ENCODE measurements at places on chromosomes 6 and 20.
A peak's percentile ranks its signal among the peaks of the same experiment; 100 is the strongest.

DNA sequence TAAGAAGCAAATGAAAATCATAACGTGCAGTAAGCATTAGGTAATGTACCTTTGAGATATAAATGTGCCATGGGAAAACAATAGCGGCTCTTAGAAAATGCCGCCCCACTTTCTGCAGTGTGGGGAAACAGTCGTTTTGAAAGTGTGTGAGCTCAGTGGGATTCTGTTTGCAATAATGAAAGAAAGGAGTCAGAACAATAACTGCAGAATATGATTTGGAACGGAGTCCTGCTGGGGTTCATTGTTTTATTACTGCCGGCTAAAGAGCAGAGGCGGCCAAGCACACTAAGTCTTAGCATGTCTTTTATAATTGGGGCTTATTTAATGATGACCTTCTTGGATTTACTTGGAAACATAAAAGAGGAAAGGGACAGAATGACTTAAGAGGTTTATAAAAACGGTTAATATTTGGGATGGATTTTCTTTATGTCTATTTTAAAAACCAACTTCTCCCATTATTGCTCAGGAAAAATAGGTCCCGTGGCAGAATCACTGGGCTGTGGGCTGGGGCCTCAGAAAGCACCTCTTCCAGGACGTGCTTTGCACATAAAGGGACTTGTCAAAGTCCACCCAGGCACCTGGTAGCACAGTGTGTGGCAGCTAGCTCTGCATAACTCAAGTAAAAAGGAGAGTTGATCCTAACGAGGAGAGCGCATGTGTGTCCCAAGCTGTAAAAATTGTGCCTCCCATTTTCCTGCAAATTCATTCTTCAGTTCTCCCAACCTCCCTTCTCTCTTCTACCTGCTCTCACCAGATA, 44.0 kb upstream of the SLC22A16 start:
- DNase-seq: no peak

- DNase-seq: no peak
Observed at GRCh38 chr6:31479933-31480535, 17.9 kb upstream of the MICB start.

DNA sequence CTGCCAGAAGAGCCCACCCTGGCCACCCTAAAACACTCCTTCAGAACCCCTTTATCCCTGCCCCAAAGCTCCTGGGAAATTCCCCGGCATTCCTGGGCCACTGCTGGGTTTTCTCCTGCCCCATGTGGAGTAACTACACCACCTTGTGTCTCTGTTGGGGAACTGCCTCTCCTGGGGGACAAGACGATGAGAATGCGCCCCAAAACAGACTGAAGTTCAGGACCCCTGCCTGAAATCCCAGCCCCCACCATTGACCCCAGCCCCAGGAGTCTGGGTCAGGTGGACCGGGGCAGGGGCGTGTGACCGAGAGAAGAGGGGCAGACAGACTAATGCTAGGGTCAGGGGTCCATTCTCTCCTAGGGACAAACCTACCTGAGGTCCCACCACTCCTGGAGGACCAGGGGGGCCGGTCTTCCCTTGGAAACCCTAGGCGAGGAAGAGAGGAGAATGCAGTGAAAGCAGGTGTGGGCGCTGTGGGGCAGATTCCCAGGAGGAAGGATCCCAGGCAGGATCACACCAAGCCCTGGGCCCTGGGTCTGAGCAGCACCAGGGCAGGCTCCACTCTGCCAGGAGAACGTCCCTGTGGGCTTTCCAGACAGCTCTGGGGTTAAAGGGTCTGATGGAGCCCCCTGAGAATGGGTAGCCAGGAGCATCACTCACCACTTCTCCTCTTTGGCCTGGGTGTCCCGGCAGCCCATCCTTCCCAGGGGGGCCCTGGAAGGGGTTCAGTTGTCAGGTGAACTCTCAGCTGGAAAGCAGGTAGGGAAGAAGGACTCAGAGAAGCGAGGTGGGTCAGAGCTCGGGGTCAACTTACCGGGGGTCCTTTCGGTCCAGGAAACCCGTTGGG, 19.4 kb downstream of the COL11A2 start:
- no peak for DNase-seq

DNA sequence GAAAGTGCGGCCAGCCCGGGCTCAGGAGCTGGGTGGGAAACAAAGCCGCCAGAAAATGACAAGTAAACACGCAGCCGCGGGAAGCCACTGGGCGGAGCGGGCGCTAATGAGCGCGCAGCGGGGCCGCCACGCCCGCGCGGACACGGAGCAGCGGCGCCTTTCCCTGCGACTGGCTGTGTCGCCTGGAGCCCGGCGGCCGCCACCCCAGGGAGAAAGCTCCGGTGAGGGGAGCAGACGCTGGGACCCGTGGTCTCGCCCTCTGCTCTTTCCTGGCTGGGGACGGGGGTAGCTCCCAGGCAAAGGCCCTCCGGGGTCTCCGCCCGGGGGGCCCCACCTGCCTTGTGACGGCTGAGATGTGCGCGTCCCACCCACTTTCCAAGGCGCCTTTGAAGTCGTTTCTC, 54.9 kb downstream of the PRR18 start:
- DNase-seq: no peak

- peak; percentile 24 for DNase-seq
Observed at GRCh38 chr20:5000263-5001173, 792 bp downstream of the SLC23A2 start.

DNA sequence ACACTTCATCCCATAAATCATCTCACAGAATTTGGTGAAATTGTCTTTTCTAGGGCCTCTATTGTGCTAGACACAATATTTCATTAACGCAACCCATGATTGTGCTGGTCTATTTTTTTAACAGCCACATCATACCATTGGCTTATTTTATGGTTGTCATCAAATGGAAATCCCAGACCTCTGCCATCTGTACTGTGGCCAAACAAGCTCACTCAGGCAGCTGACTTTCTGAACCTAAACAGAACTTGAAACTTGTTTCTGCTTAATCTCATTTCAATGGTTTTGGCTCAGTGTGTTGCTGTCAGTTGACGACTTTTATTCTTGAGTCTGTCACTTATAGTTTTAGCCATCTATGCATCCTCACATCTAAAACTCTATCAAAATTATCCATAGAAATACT, 111.8 kb downstream of the HAO1 start:
- no peak for DNase-seq

GRCh38 chr6:154356113-154356512, 490 bp downstream of the IPCEF1 start:
- no peak for DNase-seq

DNA sequence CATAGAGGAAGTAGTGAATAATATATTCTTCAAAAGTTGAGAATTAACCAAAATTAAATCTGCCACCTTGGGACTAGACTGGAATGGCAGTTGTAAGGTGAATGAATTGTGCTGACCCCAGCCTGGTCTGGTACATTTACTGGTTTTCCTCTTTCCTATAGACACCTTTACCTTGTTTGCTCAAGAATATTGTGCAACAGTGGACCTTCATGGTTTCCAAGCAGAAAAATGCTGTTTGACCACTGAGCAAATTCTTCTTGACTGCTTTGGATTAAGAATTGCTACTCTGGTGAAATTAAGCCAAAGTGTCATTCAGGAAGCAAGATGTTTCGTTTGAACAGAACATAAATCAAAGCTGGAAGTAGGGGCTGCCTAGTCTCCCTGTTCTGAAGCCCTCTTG, 156.6 kb upstream of the TAB2 start:
- no peak for DNase-seq

- no peak for DNase-seq
Observed at GRCh38 chr20:41958391-41958790, 340.2 kb upstream of the CHD6 start.

- DNase-seq: no peak
Observed at GRCh38 chr20:5096463-5096862, 23.3 kb downstream of the PCNA start.

DNA sequence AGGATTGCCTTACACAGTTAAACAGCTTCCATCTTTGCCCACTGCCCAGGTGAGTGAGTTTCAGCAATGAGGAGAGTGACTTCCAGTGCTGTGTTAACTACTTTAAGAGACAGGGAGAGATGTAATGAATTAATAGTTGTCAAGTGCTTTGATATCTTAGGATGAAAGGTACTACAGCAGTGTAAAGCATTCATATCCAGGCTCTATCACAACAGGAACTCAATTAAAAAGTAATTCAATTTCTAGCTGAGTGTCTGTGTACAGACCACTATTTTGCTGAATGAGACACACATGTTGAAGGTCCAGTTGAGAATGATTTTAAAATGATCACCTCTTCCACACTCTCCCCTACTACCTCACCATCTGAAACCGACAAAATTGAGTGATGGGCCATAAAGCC, 70.7 kb upstream of the BEND3 start:
- no peak for DNase-seq

DNA sequence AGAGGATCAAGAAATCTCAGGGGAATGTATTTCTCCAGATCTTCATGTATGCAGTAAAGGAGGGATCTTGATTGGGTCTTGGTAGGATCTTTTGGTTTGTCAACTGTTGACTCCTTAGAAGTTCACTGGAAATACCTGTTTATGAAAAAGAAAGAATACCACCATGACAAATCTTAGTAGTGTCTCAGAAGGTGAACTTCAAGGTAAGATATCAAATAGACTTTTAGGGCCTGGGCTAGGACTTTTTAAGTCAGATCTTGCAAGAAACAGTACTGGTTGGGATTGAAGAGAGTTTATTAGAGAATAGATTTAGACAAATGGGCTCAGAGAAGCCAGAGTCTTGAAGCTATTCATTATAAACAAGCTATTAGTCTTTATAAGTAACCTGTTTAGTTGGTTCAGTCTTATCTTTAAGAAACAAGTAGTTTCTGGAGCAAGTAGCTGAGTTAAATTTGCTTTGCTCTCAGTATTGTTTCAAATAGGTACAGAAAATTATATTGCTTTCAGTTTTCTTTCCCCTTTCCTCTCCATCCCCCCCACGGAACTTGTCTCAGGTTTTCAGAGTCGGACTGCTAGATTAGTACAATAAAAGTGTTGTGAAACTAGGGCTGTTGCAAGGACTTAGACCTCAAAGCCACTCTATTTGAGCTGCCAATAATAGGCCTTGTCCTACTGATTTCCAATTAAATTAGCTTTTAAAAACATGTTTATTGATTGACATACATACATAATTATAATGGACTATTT, 529.1 kb upstream of the CITED2 start:
- no peak for DNase-seq

GRCh38 chr20:63318391-63319163, 25.6 kb downstream of the COL20A1 start:
- DNase-seq: no peak

- no peak for DNase-seq
Observed at GRCh38 chr20:62675156-62675876, 33.0 kb downstream of the SLCO4A1 start.

DNA sequence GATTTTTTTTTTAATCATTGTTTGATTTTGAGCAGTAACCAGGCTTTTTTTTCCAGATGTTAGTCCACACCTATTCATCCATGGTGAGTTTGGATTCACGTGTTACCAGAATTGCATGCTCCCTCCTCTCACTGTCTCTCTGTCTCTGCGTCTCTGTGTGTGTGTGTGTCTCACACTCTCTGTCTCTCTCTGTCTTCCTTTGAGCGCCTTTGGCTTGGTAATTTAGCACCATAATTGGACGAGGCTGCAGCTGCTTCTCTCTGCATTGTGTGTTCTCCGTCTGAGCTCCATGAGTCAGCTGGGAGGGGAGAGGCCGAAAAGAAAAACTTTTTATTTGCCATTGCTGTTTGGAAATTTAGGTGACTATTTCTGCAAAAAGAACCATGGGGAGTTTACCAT, 3.4 kb downstream of the TFAP2B start:
- DNase-seq: no peak

DNA sequence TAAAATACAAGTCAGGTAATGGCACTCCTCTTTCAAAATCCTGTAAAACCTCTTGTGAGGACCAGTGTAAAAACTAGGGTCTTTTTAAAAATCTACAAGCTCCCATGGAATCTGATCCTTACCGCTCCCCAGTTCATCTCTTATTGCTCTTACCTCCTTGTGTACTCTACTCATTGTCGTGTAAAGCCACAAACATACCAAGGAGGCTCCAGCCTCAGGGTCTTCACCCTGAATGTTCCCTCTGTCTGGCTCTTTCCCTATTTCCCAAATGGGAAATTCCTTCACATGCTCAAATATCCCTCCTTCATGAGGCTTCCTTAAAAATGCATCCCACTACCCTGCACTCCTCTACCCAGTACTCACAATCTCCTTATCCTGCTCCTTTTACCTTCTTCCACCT, 67.1 kb downstream of the TASP1 start:
- DNase-seq: no peak

- no peak for DNase-seq
Observed at GRCh38 chr6:32194825-32195651, 2.6 kb upstream of the GPSM3 start.

DNA sequence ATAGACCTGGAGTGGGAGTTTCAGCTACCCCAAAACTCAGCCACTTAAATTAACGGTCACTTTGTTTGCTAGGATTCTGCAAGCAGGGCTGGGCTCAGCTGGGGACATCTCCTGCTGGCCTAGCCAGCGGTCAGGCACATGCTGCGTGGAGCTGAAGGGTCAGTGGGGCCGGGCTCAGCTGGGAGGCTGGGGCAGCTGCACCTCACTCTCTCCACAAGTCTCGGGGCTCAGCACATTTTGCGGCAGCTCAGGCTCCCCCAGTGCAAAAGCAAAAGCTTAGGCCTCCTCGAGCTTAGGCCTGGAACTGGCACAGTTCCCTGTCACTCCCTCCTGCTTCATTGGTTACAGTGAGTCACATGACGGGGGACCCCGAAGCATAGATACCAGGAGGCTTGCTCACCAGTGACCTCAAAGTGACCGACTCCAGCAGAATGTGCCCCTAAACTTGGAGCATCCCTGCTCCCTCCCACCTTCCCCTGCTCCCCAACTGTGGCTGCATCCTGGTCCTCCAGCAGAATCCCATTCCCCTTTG, 80.6 kb upstream of the CST7 start:
- DNase-seq: no peak

- no peak for DNase-seq
Observed at GRCh38 chr6:107550906-107551305, 61.0 kb downstream of the SOBP start.

DNA sequence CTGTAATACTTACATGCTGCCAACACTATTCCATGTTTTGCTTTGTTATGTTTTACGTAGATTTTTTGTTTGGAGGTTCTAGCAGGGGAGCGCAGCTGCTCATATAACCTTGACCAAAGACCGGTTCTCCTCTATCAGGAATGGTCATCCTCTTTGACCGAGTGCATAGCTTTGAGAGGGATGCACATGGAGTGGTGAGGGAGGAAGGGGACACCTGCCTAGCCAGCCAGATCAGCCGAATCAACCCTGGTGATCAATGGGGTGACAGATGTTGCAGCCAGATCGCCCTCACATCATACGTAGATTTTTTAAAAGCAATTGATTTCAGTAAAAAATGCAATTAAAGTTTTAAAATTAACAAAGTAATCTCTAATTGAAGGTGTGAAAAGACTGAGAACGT, 6.3 kb downstream of the DSTN start:
- no peak for DNase-seq

DNA sequence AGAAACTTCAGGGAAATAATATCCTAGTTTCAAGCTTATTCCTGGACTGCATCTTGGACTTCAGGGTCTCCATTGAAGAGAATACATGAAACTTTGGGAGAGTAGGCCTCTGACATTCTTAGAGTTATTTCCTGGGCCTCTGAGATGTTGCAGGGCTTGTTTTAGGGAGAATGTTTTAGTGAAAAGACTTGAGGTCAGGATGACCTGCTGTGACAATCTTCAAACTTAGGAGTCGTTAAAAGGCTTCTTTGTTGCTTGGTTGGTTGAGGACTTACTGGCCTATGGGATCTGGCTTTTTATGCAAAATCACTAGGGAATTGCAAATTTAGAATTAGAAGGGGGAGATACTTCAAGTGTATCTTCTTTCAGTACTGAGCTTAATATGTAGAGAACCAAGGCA, 613.2 kb upstream of the FLRT3 start:
- DNase-seq: no peak

GRCh38 chr6:14948586-14949245, 297.2 kb upstream of the JARID2 start:
- DNase-seq: no peak
